ENCODE measurements at places on chromosomes 2 and 18.

- DNase-seq, result peak; percentile 94
Measured at GRCh38 chr18:79395761-79396404, at the start of gene NFATC1. Gene NFATC1, plus strand, starts transcription at chr18:79395930. Its CDS starts 295 bp downstream, at chr18:79396225.

DNA sequence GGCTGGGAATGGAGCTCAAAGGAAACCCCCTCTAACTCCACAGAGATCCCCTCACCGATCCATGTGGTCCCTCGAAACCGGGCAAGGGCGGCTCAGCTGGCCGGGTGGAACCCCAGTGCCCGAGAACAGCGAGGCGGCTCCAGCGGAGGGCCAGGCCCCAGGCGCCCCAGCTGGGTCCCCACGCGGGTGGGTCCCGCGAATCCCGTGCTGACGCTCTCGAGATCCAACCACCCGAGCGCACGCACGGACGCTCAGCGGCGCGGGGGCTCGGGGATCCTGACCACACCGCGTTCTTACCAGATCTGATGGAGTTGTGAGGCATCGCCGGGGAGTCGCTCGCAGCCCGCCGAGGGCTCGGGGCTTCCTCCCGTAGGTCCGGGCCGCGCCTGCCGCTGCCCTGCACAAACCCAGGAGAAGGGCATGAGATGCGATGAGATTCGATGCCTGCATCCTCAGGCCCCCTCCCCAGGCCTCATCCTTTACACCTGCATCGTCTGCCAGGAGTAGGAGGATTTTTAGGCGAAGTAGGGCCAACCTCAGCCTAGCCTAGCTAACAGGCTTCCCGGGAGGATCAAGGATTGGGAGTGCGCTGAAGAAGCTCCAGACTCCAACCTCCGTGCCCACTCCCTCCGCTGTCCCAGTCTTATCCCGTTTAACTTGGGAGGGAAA, 514 bp downstream of the PAX8 start:
- no peak for DNase-seq

DNA sequence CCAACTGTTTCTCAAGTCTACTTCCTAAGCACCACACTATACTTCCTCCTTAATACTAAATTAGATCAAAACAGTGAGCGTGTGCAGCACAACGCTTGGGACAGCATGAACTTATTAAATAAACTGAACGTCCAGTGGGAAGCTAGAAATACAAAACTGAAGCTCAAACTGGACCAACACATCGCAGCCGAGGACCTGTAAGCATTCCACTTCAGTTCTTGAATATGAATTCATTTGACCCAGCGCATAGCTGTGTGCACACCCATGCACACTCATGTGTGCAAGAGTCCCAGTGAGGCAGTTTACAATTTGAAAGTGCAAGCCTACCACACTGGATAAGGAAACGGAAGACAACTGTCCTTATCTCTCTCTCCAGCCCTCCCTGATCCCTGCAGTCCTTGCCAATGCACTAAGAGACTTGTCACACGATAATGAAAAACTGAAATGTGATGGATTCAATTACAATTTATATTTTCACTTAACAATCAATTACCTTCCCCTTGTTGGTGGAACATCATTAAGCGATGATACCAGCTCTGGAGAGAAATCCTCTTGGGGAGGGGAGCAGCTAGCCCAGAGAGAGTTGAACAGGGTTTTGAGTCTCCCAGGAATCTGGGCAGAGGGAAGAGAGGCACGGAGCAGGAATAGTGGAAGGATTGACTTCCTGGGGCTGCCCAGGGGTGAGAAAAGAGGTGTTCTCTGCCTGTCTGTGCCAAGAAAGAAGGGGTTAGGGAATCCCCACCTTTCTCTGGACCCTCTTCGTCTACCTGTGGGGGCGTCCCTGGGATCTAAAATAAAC, 186.5 kb upstream of the KLHL29 start:
- no peak for DNase-seq

DNA sequence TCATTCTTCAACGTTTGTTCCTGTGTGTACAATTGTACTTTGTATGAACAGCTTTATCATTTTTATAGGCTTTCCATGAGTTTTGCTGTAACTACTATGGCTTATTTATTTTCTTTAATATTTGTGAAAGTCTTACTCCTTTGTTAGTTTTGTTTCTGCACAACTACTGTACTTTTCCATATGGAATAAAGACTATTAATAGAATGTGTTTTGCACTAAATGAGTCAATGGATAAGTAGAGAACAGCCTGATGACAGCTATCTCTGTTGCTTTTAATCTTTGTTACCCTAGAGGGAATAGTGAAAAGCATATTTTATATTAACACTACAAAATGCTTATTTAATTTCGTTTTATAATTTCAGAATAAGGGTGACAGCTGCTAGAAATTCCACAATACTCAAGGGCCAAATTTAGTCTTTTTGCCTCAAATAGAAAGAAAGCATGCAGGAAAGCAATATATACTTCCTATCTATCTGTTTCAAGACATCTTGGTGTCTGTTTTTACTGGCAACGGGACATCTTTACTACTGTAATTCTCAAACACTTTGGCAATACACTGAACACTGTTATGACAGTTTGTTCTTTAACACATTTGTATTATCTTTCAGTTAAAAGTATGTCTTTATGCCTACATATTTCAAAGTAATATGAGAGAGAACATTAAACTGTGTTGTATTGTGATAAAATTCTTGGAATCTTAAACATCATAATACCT, 53.9 kb downstream of the WDSUB1 start:
- DNase-seq, result no peak

DNA sequence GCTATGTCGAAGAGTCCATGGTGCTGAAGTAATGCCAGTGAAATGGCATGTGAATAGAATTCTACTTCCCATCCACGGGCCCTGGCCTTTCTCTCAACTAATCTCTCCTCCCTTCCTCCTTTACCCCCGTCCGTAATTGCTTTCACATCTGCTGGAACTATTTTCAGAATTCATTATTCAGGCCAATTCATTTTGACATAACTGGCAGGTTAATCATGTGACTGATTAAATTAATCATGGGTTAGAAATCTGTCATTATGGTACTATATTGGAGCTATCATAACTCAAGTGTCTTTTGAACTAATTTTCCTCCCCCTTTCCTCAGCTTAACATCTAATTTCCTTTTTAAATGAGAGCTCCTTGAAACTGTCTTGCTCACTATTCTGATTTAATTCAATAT, 66.9 kb downstream of the ZDBF2 start:
- DNase-seq, result no peak

DNA sequence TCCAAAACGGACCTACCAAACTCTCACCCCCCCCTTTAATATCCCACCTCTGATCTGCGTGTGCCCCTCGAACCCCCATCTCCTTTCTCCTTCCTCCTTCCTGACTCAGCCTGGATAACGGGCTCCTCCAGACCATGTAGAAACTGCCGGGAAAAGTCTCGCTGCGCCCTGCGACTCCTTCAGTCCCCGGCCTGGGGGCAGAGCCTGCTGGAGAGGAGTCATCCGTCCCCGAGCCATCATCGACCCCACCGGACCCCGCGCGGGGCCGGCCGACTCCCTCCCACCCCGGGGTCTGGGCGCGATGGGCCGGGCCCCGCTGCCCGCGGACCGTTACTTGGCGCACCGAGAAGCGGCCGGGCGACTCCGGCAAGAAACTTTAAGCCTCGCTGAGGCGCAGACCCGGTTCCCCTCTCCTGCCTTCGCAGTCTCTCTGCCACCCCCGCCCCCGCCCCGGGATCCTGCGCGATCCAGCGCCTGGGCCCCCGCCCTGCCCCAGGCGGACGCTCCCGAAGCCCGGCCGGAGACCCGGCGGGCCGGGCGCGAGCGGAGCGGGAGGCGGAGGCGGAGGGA, 3.4 kb downstream of the ZEB2 start:
- DNase-seq, result no peak

DNA sequence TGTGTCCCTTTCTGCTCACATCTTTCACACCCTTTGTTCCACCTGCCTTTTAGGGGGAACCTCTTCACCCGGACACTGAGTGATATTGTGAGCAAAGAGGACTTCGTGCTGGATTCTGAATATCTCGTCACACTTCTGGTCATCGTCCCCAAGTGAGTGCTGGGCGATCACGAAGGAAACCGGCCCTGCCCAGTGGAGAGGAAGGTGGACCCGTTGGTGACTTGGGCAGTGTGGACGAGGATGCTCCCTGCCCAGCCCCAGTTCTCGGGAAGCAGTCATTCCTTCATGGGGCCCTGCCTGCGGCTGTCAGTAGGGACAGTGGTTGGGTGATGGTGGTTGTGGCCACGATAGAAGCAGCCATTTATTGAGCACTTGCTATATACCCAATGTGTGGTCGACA, 40.8 kb downstream of the PDIA6 start:
- DNase-seq, result no peak

DNA sequence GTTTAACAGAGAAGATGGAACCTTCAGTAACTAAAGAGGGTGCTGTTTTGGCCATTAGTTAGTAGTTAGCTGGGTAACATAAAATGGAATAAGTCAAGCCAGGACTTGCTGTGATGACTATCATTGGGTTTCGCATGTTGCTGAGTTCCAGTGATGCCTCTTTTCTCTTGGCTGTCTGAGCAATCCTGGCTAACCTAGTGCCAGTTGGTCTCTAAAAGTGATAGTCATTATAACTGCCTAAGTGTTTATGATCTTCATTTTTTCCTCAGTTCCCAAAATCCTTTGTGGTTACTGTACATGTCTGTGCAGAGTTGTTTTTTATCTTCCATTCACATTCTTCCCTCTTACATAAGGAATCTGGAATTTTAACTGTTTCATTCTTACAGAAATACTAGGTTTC, 33.4 kb downstream of the WDR43 start:
- DNase-seq, result no peak

- no peak for DNase-seq
Measured at GRCh38 chr2:126995621-126996377, 97.1 kb downstream of the TEX51 start.

DNA sequence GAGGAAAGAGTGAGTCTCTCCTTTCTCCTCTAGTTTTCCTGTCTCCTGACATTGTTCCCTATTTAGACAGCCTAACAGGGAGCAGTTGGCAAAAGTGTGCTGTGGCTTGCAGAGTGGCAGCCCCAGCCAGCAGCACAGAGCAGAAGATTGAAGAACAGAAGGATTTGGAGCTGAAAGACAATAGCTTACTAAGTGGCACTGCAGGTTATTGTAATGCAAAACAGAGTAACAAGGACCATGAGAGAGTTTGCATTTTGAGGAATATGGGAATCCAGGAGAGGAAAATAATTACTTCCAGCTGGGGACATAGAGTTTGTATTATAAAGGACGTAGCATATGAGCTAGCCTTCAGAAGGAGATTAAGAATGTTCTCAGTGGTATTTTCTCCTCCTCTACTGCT, 342.4 kb downstream of the AKAIN1 start:
- DNase-seq, result no peak

DNA sequence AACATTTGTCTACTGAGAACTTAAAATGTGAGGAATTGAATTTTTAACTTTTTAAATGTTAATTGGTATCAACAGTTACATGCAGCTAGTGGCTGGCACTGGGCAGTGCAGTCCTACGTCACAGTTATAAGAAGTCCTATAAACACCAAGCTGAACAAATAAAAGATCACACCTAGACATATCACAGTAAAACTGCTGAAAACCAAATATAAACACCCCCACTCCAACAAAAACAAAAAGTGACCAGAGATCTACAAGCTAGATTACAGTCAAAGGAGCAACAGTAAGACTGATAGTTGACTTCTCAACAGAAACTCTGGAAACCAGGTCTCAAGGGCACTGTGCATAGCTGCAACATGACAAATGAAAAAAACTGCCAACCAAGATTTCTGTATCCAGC, 19.4 kb downstream of the TLK1 start:
- no peak for DNase-seq

DNA sequence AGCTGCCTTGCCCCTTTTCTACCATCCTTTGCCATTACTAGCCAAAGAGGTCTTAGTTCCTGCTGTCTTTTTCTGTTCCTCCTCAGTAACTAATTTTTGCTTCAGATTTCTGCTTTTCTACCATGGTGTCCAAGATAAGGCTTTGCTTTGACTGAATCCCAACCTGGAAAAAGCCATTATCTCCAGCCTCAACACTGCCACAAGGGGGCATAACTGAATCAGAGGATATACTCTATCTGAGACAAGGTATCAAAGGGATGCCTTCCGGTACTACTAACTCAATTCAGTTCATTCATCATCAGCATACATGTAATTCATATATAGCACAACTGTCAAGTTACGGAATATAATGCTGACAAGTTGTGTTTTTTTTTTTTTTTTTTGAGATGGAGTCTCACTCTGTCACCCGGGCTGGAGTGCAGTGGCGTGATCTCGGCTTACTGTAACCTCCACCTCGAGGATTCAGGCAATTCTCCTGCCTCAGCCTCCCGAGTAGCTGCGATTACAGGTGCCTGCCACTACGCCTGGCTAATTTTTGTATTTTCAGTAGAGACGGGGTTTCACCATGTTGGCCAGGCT, 11.4 kb downstream of the OSGEPL1 start:
- no peak for DNase-seq

GRCh38 chr2:16014041-16014787, 73.9 kb downstream of the MYCN start:
- DNase-seq, result no peak

DNA sequence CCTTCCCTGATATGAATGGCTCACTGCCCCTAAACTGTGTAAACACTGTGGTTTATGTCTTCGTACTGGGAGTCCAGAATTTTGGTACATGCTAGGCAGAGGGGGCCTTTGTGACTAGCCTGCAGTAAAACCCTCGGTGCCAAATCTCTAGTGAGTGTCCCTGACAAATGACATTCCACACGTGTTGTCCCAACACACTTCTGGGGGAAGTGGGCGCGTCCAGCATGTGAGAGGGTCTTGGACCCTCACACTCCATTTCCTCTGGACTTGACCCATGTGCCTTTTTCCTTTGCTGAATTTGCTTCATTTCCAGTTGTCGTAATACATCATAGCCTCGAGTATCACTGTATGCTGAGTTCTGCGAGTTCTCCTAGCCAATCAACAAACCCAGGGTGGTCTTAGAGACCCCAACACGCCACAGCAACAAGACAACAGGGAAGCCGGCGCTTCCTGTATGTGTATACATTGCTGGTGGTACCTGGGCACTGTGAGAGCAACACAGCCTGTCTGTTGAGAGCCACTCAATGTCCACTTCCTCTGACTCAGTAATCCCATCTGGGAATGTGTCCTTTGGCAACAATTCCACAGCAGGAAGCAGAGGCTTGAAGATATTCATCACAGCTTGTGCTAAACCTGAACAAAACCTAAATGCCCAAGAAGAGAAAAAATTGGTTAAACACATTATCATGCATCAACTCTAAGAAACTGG, 26.9 kb upstream of the SLC66A3 start:
- DNase-seq, result no peak

- DNase-seq, result no peak
Measured at GRCh38 chr2:66461001-66461663, 26.2 kb downstream of the MEIS1 start.

- no peak for DNase-seq
Measured at GRCh38 chr18:43934322-43934721, 657.0 kb upstream of the SYT4 start.

DNA sequence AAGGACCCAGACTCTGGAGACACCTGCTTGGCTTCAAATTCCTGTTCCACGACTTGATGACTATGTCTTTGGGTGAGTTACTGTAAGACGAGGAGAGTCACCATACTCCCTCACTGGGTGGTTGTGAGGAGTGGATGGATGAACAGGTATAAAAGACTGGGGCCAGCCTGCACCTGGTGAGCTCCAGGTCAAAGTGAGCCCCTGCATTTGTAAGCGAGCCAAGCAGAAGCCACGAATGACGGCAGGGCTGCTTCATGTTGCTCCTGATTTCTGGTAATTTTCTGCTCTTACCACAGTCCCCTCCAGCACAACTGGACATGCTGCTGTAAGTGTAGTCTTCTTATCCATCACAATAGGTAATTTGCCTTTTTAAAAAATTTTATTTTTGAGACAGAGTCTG, 86.6 kb downstream of the POLR1A start:
- no peak for DNase-seq

Measured in ascending aorta (tissue), 2 donors.